NCI-H446 treated with DMSO at 0.1 percent for 48 hours (cell line): ENCODE measurements at places on chromosomes 12 and 14.

- DNase-seq, result no peak
Measured at GRCh38 chr12:128467882-128468281, 200.9 kb downstream of the TMEM132C start.

DNA sequence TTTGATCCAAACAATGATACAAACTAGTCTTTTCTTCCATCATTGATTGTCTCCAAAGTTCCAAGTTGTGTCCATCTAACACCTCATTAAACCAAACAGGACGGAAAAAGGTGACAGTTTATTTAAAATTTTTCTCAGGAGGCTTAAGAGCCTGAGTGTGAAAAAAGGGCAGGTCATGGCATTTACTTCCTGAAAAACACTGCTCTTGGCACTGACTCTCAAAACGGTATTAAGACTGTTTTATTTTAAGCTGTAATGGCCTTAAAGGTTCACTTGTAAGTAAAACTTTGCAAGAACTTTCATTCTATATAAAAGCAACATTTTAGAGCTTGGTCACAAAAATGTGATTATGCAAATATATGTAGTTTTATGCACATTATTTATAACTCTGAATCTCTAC, 222.5 kb downstream of the SLC2A13 start:
- no peak for DNase-seq

DNA sequence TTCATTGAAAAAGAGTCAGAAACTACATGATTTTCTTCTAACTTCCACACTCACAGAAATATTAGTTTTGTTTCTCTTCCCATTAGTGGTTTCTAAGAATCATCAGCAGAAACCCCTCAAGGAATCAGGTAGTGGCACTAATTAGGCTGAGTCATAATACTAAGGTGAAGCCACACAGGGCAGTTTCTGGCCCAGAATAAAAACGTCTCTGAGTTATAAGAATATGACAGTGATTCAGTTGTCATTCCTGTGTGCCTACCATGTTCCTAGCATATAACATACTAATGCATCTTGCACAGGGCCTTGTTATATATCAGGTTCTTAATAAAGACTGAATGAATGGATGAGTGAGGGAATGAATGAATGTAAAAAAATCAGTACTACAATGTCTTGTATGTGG, 206.0 kb upstream of the PLEKHG7 start:
- no peak for DNase-seq

- no peak for DNase-seq
Measured at GRCh38 chr12:115351514-115352077, 667.6 kb upstream of the TBX3 start.

GRCh38 chr14:105013150-105013785, 7.6 kb downstream of the CDCA4 start:
- peak; percentile 75 for DNase-seq

GRCh38 chr14:24243336-24243836, 963 bp upstream of the TINF2 start:
- no peak for DNase-seq

GRCh38 chr14:79415726-79416125, 795.6 kb downstream of the DIO2 start:
- no peak for DNase-seq

- no peak for DNase-seq
Measured at GRCh38 chr12:124939079-124939420, 24.6 kb upstream of the UBC start.

- no peak for DNase-seq
Measured at GRCh38 chr12:101719566-101719965, 19.7 kb downstream of the SYCP3 start.

DNA sequence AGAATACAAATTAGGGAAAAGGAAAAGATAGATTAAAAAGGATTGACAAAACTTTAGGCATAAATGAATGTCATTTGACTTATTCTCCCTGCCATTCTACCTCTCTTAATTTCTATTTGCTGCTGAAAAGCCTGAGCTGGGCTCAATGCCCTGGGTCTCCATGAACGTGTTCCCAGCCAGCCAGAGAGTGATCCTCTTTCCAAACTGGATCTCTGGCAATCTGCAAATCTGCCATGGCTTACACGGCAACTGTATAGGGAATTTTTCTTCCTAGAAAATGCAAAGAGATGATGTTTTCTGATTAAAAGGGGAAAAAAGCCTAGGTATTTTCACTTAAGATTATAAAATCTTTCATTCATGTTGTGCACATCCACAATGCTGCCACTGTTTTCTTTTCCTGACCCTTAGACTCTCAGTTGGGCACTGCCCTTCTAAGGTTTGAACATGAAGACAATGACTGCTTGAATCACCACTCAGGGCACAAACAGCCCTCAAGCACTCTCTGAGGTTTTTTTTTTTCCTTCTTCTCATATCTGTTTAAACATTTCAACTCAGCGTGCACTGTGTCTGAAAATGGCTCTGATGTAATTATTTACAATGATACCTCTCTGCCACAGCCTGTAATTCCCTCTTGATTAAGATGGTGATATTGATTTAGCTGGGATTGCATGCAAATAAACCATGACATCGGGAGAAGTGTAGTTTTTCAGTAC, 60.3 kb downstream of the DACT1 start:
- peak; percentile 8 for DNase-seq

GRCh38 chr12:55845361-55845760, 2.6 kb upstream of the MMP19 start:
- no peak for DNase-seq

DNA sequence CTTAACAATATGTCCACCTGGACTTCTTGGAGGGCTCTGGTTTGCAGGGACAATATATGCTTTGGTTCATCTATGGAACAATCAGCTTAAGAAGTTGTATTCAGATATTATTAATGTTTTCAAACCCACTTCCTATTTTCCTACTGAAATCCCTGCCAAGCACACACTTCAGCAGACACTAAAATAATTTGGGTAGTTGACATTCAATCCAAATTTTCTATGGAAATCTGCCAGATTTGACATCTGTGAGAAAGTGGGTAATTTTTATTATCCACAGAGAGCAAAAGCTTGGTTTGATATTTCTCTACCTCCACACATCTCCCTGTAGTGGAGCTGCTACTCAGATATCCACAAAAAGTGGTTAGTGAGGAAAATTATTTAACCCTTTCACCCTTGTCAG, 378.8 kb upstream of the SOX5 start:
- DNase-seq, result peak; percentile 73

DNA sequence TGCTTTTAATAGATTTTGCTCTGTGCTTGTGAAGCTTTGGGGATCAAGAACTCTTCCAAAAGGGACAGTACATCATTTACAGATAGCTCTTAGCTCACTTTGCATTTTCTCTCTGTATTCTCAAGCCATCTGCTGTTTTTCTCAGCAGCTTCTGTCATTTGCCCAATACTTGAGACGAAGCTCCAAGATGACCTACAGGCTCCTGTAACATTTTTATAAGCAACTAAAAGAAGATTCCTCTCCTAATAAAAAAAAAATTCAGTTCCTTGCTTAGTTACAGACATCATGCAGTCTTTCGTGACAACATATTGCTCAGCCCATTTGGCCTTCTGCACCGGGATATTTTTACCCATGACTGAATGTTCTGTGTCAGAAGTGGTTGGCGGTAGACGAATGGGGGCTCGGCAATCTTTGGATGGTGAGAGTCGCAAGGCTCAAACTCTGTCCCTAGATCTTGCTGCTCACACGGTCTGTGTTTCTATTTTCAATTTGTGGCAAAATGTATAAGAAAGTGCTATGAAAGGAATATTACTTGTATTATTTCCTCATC, 215.6 kb downstream of the FSCB start:
- no peak for DNase-seq

DNA sequence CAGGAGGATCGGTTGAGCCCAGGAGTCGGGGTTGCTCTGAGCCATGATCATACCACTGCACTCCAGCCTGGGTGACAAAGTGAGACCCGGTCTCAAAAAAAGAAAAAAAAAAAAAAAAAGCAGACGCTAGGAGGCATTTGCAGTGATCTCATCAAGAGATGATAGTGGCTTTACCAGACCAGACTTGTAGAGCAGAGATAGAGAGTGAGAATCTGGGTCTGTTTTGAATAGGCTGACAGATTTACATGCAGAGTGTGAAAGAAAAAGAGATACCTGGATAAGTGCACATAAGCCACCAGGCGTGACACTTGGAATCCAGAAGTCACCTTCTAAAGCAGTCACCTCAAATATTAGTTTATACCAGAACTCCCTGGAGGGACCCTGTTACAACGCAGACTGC, 21.1 kb upstream of the FLRT2 start:
- DNase-seq, result no peak

DNA sequence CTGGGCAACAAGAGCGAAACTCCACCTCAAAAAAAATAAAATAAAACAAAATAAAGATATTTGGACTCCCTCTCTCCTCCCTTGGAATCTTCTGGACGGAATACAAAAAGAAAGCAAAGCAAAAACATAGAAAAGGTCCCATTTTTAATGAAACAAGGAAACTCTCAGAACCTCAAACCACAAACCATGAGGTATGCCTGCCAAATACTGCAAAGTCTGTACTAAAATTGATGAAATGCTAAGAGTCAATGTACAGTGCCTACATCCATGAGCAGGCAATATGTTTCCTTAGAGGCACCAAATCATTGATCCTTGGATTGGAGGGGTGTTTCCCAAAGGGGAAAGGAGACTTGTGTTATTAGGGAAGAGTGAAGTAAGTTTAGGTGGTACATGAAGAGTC, 8.2 kb upstream of the RPS6KA5 start:
- DNase-seq, result no peak

DNA sequence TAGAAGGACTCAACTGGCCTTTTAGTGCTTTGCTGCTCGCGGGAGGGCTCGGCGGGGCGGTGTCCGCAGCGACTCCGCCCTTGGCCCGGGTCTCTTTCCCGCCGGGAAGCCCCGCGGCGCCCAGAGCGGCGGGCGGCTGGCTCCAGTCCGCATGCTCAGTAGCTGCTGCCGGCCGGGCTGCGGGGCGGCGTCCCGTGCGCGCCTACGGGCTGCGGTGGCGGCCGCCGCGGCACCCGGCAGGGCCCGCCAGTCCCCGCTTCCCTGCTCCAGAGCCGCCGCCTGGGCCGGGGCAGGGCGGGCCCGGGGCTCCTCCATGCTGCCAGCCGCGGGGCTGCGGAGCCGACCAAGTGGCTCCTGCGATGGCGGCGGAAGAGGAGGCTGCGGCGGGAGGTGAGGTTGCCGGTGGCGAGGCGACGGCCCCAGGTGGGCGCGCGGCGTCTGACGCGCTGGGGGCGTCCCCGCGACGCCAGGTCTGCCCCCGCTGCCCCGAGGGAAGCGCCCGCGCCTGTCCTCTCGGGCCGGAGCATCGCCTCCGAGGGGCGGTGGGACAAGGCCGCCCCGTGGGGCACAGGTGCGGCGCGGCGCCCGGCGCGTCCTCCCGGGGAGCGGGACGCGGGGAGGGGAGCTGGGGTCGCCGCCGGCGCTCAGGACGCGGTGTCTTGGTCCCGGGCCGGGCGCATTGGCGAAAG, at the start of gene BMAL2:
Gene BMAL2 (plus strand): TSS at position 123 of the 689 bp plus-strand sequence. CDS start 237 bp downstream, at position 360.
- DNase-seq, result peak; percentile 42

DNA sequence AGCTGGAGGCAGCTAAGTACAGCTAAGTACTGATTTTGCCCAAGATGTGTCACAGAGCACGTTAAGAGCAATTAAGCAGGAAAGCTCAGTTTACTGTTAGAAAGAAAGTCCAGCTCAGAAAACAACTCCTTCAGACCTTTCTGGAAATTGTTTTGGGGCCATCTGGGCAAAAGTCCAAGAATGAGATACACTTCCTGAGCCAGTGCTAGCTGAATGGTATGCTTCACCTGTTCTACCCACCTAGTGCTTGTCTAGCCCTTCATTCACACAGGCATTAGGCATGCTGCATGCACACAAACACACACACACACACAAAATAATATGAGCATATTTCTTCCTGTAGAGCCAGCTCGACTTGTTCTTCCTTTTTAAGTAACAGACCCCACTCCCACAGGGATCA, 6.6 kb upstream of the IKZF4 start:
- DNase-seq, result no peak

DNA sequence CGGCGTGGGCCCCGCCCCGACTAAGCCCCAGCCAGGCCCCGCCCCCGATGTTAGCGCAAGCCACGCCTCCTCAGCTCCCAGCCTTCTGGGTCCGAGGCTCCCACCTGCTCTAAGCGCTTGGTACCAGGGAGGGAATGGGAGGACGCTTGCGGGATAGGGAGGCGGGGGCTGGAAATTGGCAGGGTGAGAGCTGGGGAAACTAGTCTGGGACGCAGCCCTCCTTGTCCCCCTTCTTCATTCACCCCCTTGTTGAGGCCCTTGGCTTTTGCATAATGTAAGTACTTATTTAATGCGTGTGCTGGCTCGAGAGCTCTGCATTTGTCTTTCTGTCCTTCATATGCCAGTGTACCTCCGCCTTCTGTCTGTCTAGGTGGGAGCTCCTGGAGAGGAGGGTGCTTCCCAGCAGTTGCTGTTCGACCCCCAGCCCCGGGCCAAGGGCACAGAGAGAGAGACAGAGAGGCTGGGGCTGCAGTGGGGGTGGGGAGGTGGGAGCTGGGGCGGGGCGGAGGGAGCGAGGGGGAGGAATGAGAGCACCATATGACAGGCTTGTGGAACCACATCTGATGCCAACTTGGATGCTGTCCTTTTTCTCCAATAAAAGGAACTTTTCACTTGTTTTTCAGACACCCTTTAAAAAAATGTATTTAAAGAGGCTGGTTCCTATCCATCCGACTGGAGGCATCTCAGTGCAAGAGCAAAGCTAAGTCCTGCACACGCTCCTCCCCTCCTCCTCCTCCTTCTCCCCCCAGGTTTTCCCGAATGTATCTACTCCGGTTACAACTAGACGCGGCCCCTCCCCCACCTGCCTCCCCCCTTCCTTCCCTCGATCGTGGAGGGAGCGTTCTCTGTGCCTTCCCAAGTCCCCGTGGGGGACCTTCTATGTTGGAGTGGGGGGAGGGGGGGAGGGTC, 25.6 kb upstream of the MAP1LC3B2 start:
- DNase-seq, result peak; percentile 67

GRCh38 chr14:96084796-96085195, 45.6 kb downstream of the C14orf132 start:
- no peak for DNase-seq

- no peak for DNase-seq
Measured at GRCh38 chr12:132100306-132101065, 43.6 kb downstream of the DDX51 start.

DNA sequence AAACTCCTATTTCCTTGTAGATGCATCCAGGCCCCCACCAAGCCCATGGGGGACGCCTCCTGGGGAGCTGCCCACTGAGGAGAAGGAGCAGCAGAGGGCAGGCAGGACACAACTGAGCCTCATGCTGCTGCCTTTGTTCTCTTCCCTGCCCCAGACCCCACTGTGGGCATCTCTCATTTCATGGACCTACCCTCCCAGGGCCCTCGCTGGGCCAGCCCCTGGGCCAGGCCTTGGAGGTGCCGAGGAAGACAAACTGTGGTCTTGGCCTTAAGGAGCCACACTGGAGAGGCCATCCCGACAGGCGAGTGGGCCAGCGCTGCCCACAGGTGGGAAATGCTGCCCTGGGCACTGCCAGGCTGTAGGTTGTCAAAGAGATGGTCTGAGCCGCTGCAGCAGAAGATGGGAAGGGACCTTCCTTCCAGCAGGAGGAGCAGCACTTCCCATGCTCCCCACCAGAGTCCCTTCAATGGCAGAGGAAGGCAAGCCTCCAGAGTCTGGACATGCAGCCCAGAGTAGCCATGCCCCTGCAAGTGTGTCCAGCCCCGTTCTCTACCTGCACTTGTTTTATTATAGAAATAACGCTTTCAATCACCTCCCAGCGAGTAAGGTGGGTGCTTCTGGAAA, 147.4 kb downstream of the BCL11B start:
- DNase-seq, result no peak

GRCh38 chr12:115758183-115758582, 519.3 kb downstream of the MED13L start:
- DNase-seq, result no peak
